Muscle of leg (tissue), 16 donors: ENCODE measurements at places on chromosomes 2 and 18. TPM values are rescaled to one million over a fixed set of nuclear protein-coding genes. Genes with fewer than 3 reads are reported as not detected.

FAM110C gene
- 1.7 TPM for polyA plus RNA-seq

GDF7 gene
- 0.71 TPM for polyA plus RNA-seq

FIGN gene
- 1.5 TPM for polyA plus RNA-seq

ZAP70 gene
- polyA plus RNA-seq: 4.8 TPM

C1GALT1C1L gene
- polyA plus RNA-seq: 1.6 TPM

SFTPB gene
- not detected for polyA plus RNA-seq

- no peak for DNase-seq
Observed at GRCh38 chr2:207352978-207353671, 176.6 kb upstream of the CREB1 start.

DNA sequence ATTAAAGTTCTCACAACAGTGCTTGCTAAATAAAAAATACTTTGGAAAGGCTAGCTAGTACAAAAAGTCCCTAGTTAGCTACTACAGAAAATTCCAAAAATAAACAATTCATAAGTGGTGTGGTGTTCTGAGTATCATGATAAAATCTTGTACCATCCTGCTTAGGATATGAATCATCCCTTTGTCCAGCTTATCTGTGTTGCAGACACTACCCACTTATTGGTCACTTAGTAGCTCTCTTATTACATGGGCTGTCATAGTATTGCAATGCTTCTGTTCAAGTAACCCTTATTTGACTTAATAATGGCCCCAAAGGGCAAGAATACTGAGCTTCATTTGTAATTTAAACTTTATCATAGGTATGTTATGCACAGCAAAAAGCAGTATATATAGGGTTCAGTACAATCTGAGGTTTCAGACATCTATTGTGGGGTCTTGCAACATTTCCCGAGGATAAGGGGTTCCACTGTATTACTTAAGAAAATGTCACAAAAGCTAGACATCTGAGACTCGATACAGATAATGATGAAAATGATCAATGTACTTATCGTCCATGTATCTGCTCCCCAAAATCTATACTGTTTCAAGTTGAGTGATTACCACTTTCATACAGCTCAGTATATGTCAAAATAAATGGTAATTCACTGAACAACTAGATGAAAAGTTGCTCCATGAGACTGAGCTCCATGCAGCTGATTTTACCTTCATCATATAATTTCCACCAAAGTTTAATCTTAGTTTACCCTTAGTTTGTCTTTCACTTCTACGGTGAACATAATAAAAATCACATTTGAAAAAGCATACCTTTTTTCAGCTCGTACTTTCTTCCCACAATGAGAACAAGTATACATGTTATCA lies 93.8 kb downstream of the C2orf74 start:
- no peak for DNase-seq

DNA sequence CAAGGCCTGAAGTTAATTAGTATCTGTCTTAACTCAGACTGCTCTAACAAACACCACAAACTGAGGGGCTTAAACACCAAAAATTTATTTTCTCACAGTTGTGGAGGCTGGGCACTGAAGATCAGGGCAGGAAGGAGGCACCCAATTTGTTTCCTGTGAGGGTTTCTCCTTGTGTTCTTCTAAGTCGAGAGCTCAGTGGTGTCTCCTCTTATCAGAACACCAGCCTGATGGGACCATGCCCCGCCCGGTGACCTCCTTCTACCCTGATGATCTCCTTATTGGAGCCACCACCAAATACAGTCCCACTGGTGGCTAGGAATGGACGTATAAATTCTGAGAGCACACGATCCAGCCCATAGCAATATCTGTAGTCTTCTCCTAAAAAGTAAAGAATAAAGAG lies 20.5 kb downstream of the TMEM18 start:
- DNase-seq: no peak

DNA sequence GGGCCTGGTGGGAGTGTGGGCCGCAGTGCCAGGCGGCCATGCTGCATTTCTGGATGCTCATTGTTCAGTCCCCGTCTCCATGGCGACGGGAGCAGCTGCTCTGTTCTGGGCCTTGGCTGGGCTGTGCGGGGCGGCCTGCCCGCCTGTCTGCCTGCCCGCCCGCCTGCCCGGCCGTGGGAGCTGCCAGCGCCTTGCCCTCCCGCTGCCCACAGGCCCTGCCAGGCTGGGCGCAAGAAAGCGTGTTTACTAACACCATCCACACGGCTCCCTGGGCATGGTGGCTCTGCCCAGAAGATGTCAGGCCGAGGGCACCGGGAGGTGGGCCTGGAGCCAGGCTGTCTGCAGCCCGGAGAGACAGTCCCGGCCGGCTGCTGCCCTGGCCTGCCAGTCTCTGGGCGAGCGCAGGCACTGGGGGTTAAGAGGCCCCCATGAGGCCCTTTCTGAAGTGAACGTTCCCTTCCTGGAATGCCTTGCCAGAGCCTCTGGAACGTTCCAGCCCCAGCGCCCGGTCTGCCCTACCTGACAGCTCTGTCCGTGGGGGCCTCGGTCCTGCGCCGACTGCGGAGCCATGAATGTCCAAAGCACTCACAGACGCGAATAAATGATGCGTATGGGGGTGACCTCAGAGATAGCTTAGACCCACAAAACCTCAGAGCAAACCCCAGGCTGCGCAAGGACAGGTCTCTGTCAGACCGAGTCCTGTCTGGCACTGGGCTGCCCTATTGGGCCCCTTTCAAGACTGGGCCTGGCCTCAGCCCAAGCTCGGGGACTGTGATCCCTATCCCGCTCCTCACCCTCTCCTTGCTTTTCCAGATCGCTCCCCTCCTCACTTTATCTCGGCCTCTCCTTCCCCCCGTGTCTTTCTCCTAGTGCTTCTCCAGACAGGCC lies 44.3 kb downstream of the MYCN start:
- DNase-seq: peak; percentile 86

DNA sequence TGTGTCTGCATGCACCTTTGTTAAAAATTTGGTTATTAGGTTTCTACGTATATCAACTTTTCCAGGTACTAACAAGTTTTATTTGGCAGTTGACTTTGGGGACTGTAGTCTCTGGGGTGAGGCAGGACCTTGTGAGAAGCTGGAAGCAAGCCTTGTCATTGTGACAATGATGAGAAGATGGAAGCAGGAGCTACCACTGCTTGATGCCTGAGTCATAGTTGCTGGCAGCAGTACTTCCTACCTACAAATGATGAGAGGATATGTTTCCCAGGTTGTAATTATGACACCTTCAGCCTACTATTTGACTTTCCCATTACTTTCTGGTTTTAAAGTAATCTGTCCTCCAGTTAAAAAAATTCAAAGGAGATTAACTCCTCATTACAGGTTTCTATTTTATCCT lies 516.3 kb downstream of the NRXN1 start:
- DNase-seq: no peak

DNA sequence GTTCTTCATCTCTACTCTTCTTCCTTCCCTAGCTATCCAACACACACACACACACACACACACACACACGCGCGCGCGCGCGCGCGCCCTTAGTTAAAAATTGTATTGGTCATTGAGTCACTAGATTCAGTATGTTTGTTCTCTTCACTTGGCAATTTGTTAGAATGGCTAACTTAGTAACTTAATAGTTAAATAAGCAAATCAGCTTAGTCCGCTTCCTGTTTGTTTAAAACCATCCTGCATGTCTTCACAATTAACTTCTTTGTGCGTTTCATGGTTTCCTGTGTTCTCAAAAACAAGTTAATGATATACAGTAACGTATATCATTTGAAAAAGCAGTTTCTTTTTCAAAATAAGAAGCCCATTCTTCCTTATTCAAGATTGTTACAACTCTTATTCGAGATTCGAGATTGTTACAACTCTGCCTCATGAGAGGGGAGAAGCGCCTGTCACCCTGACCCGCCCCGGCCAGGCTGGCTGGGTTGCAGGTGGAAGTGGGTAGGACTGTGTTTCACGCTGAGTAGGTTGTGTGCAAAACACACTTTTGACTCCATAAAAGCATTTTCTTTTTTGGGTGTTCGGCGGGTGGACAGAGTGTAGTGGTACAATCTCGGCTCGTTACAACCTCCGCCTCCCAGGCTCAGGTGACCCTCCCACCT lies 9.5 kb upstream of the CNNM3 start:
- DNase-seq: no peak

DNA sequence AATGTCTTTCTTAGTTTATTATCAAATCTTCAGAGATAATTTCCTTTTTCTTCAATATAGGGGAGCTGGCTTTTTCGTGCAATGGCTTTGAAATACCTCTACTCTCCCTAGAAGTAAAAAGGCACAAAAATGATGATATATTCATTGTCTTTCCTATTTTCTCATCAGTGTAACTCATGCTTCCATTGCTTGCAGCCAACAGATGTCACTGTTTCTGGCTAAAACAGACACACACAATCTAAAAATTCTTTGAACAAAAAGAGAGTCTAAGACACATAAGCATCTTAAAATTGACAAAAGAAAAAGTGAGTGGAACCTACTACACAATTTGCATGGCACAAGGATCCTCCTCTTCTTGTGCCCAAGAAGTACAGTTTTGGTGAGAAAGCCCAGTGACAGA lies 448.7 kb upstream of the VRK2 start:
- no peak for DNase-seq

DNA sequence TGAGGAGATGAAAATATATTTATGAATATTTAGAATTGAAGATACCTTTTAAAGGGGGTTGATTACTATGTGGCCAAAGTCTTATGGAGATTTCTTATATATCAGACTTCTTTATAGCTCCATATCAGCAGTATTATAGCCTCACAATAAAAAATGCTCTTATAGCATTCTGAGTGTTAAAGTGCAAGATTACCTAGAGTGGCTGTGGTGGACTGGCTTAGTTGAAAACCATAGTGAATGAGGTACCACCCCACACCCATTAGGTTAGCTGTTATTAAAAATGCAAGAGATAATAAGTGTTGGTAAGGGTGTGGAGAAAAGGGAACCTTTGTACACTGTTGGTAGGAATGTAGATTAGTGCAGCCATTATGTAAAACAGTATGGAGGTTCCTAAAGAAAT lies 39.7 kb downstream of the NCOA1 start:
- DNase-seq: no peak

- DNase-seq: no peak
Observed at GRCh38 chr2:15383695-15384350, 177.3 kb downstream of the NBAS start.

- DNase-seq: no peak
Observed at GRCh38 chr18:59821983-59822382, 77.8 kb upstream of the PMAIP1 start.

DNA sequence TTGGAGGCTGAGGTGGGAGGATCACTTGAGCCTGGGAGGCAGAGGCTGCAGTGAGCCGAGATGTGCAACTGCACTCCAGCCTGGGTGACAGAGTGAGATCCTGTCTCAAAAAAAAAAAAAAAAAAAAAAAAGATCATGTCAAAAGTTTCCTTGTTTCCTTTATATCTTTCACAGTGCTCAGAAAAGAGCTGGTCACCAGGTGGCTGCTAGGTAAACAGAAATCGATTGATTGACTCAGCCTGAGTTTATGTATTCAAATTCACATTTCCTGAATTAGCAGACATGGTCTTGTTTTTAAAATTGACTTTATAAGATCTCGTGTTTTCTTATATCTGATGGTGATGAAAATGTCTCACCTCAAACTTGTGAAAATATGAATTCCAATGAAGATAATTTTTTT lies 261.8 kb upstream of the FANCL start:
- no peak for DNase-seq

DNA sequence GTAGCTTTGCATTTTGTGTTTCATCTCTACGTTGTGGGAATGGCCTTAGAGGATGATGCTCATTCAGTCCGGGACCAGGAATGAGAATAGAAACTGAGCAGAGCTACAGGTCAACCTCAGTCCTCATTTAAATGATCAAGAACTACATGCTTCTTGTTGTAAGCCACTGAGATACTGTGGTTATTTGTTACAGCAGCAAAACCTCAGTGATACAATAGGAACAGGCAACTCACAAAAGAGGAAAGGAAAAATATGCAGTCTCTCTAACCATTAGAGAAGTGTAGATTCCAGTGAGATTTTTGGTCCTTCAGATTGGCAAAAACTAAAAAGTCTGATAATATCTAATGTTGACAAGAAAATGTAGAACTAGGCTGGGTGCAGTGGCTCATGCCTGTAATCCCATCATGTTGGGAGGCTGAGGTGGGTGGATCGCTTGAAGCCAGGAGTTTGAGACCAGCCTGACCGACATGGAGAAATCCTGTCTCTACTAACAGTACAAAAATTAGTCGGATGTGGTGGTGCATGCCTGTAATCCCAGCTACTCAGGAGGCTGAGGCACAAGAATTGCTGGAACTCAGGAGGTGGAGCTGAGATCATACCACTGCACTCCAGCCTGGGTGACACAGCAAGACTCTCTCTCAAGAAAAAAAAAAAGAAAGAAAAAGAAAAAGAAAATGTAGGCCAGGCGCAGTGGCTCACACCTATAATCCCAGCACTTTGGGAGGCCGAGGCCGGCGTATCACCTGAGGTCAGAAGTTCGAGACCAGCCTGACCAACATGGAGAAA lies 13.3 kb downstream of the CHCHD5 start:
- no peak for DNase-seq

- DNase-seq: no peak
Observed at GRCh38 chr2:46888421-46888952, 27.1 kb downstream of the MCFD2 start.

- DNase-seq: no peak
Observed at GRCh38 chr2:112881217-112881985, 29.6 kb upstream of the IL37 start.

DNA sequence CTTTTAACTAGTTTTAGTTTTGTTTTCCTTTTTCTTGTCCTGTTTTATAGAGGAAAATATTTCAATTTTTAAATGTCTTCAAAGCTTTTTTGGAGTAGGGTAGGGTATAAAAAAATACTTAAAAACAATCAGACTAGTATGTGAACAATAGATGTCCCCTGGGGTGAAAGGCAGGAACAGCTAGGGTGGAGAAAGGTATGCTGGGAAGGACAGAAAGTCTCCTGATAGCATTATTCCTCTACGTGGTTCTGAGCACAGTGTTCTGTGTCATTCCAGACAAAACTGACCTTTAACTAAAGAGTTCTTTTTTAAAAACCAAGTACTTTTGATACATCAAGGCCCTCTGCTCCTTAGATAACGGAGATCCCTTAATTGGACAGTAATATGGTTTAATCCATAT lies 32.1 kb upstream of the B3GNT2 start:
- DNase-seq: no peak

DNA sequence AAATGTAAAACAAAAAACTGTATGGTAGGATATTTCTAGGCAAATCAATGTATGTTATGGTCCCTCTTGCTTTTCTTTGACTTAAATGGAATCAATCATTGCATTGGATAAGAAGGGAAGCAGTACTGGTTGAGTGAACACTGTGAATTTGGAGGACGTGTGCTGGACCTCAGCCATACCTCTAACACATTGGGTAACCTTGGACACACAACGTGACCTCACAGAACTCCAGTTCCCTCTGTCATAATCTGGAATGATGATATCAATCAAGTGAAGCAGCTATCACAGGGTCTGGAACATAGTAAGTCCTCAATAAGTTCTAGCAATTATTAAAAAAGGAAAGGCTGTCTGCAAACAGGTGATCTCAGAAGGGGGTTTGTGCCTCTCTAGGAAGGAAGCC lies 474.9 kb upstream of the TCF4 start:
- DNase-seq: no peak

- DNase-seq: peak; percentile 99
Observed at GRCh38 chr18:6729247-6730091, at the start of gene ARHGAP28. Gene ARHGAP28 (plus strand): TSS chr18:6729716. CDS start chr18:6729822, 106 bp downstream.

- DNase-seq: peak; percentile 61
Observed at GRCh38 chr2:54206596-54206995, 49.4 kb downstream of the TSPYL6 start.
